ENCODE measurements at places on chromosomes 2 and 18. TPM values are rescaled to one million over a fixed set of nuclear protein-coding genes. Genes with fewer than 3 reads are reported as not detected.

Gene NOSTRIN
- not detected for total RNA-seq

Gene MITD1
- 66.5 TPM for total RNA-seq

Gene DAW1
- not detected for total RNA-seq

Gene LRRC30
- total RNA-seq: not detected

Gene METTL8
- 18.3 TPM for total RNA-seq

Gene AOX1
- not detected for total RNA-seq

Gene ABCA12
- total RNA-seq: not detected
